Naive B cell (primary cell): ENCODE measurements at places on chromosomes 2 and 18. TPM values are rescaled to one million over a fixed set of nuclear protein-coding genes. Genes with fewer than 3 reads are reported as not detected.
A peak's percentile ranks its signal among the peaks of the same experiment; 100 is the strongest.

The UGT1A1 gene
- not detected for polyA plus RNA-seq

The TNFRSF11A gene
- polyA plus RNA-seq, result not detected

The LYG2 gene
- not detected for polyA plus RNA-seq

The POTEI gene
- polyA plus RNA-seq, result not detected

The WDSUB1 gene
- 26.1 TPM for polyA plus RNA-seq

The HS1BP3 gene
- polyA plus RNA-seq, result 23.3 TPM

The CNRIP1 gene
- polyA plus RNA-seq, result not detected

The NAT8 gene
- not detected for polyA plus RNA-seq

The ARHGAP28 gene
- polyA plus RNA-seq, result not detected

- no peak for DNase-seq
Observed at GRCh38 chr2:85376291-85377065, 21.9 kb downstream of the ELMOD3 start.

DNA sequence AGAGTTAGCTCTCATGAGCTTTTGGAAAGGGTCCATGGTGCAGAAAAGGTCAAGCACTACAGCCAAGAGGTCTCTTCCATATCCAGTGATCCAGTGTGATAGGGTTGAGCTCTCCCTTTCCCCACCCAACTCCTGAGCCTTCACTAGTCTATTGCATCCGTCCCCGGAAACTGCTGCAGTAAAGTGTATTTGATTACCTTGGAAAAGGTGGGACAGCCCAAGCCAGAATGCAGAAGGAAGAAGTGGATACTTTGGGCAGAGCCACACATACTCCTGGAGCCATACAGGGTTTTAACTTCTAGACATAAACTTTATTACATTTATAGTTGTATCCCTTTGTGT lies 3.6 kb downstream of the PNKD start:
- DNase-seq, result no peak

GRCh38 chr2:121242976-121243375 lies 42.0 kb downstream of the TFCP2L1 start:
- no peak for DNase-seq

- no peak for DNase-seq
Observed at GRCh38 chr2:58594175-58594574, 353.1 kb upstream of the FANCL start.

GRCh38 chr2:18464913-18465312 lies 95.5 kb downstream of the RDH14 start:
- no peak for DNase-seq

GRCh38 chr2:28153851-28154250 lies 238.8 kb upstream of the FOSL2 start:
- DNase-seq, result no peak

DNA sequence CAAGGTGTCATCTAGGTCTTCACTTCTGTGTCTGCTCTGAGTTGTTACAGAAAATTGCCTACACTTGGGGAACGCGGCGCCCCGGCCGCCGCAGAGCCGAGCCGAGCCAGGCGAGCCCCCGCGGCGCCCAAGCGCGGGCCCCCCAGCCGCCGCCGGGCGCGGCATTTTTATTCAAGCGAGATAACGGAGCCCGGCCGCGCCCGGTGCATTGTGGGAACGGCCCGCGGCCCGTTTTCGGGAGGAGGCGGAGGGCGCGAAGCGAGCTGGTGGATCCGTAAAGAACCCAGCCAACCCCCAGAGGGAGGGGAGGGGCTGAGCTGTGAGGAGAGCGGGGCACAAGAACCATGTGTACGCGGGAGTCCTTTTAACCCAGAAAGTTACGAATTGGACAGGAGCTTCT lies 191.8 kb downstream of the FTCDNL1 start:
- DNase-seq, result no peak

DNA sequence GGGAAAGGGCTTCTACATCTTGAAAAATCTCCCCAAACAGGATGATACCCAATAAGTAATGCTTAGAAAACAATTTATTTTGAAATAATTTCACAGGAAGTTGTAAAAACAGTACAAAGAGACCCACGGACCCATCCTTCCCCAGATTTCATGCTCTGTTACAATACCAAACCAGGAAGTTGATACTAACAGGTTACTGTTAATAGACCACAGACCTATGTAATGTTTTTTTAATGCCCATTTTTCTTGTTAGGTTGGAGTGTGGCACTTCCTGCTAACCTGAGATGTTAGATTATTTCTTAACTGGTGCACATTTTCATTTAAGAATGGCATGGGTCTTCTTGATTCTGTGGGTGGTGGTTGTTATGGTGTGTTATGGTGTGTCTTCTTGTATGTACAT lies 21.4 kb upstream of the MGAT5 start:
- peak; percentile 52 for DNase-seq

GRCh38 chr2:210128961-210129360 lies 42.2 kb downstream of the KANSL1L start:
- no peak for DNase-seq

- no peak for DNase-seq
Observed at GRCh38 chr2:12606472-12607000, 110.2 kb upstream of the TRIB2 start.

DNA sequence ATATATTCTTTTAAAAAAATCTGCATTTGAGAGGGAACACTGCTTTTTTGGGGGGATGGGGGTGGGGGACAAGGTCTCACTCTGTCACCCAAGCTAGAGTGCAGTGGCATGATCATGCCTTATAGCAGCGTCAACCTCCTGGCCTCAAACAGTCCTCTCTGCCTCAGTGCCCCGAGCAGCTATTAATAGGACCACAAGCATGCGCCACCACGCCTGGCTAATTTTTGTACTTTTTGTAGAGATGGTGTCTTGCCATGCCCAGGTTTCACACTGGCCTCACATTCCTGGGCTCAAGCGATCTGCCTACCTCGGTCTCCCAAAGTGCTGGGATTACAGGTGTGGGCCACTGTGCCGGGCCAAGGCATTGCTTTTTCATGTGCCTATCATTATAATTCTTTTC lies 154.2 kb downstream of the ATAD2B start:
- DNase-seq, result no peak

DNA sequence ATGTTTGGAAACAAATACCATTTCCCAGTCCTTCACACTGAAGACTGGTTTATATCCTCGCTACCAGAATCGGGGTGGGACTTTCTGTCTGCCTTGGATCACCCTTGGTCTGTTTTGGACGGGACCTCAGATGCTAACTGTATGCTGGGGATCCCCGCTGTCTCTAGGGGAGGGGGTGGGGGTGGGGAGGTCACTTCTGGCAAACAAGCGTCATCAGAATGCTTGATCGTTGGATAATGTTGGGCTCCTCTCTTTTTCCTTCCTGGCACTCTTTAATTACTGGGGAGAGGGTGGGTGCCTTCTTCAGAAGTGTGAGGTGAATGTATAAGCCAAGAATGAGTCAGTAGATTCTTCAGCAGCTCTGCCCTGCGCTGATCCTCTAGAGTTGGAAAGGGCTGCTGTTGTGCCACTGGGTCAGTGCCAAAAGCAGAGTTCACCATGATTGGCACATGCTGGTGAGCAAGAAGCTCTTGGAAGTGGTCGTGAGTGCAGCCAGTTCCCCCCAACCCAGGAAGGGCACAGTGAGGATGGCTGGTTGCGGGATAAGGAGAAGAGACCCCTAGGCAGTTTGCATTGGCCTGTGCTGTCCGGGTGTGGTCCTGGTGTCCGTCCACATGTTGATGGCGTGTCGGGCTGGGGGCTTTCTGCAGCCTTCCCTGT lies 32.2 kb downstream of the DGKD start:
- no peak for DNase-seq

- no peak for DNase-seq
Observed at GRCh38 chr2:240369801-240370585, 65.5 kb upstream of the GPC1 start.

DNA sequence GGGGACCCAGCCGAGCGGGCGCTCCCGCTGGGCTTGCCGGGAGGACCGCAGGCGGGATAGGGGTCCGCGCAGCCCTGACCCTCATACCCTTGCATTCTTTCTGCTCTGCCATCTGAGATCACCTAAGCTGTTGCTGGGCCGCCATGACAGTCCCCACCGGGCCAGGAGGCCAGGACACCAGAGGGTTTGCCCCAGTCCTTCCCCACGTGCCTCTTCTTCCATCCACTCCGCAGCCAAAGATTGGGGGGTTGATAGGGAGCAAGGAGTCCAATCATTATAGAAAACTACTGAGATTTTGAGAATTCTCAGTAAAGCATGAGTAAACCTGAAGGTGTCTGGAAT lies 453 bp upstream of the GRB14 start:
- DNase-seq, result no peak

GRCh38 chr2:133287709-133288108 lies 280.6 kb downstream of the NCKAP5 start:
- no peak for DNase-seq

DNA sequence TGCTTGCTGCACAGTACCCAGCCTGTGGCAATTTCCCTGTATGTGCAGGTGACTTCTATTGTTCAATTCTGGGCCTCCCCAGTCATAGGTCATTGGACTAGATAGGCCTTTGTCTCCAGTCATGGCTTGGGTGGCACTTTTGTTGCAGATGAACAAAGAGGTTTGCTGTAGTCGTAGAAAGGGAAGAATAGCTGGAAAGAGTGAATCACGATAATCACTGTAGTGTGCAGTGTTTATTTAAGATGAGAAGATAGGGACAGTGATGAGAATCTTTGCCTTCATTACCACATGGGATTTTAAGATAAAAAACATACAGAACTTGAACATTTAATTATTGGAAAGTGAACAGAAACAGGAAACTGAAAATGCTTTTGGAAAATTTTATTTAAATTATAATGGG lies 156.1 kb upstream of the CYRIA start:
- DNase-seq, result no peak

GRCh38 chr2:206260188-206261012 lies 14.1 kb upstream of the ZDBF2 start:
- DNase-seq, result peak; percentile 27

GRCh38 chr2:167114018-167114417 lies 225.7 kb downstream of the XIRP2 start:
- DNase-seq, result no peak

GRCh38 chr2:139155991-139156390 lies 375.8 kb upstream of the NXPH2 start:
- no peak for DNase-seq
